ENCODE measurements at places on chromosomes 3 and 15. TPM values are rescaled to one million over a fixed set of nuclear protein-coding genes. Genes with fewer than 3 reads are reported as not detected.

SNX22 gene
- 4.5 TPM for total RNA-seq

PLA2G4D gene
- not detected for total RNA-seq

SMAD6 gene
- total RNA-seq: 1.9 TPM

GOLGA8J gene
- not detected for total RNA-seq

INSYN1 gene
- total RNA-seq: not detected

LDHAL6B gene
- not detected for total RNA-seq

GOLGA6L22 gene
- total RNA-seq: not detected

Data from mononuclear cell (primary cell).